Right atrium auricular region (tissue), 2 donors: ENCODE measurements at places on chromosomes 4 and X. TPM values are rescaled to one million over a fixed set of nuclear protein-coding genes. Genes with fewer than 3 reads are reported as not detected.

GRCh38 chr4:80129785-80130184 is 56.8 kb upstream of the ANTXR2 start:
- no peaks in the 10 kb centered on the region for H3K36me3 ChIP-seq
- no peaks in the 10 kb centered on the region for H3K4me1 ChIP-seq
- H3K27me3 ChIP-seq: no peaks in the 10 kb centered on the region

GCNA gene
- 3.0 TPM for total RNA-seq

STPG2 gene
- total RNA-seq: 0.71 TPM

GRCh38 chrX:22664826-22665225 is 334.9 kb upstream of the DDX53 start:
- H3K4me1 ChIP-seq: no peaks in the 10 kb centered on the region
- no peak for DNase-seq
- H3K36me3 ChIP-seq: no peaks in the 10 kb centered on the region
- H3K27me3 ChIP-seq: no peaks in the 10 kb centered on the region
- H3K27ac ChIP-seq: no peak overlapping the region

RTL9 gene
- 0.41 TPM for total RNA-seq

DNA sequence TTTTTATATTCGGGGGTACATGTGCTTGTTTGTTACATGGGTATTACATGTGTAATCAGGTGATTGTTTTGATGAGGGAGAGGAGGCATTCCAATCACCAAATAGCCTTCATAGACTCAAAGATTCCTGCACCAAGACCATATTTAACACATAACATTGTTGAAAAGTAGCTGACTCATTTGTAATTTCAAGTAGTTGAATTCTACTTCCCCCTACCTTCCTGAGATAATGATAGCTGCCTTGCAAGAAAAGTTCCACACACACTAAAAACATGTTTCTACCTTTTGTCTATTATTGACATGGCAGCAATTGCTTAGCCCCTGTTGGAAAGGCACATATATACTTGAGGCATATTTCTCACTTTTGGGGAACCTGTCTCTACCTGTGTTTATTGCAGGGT is 16.1 kb downstream of the PGAM4 start:
- H3K4me3 ChIP-seq: no peak overlapping the region
- no peak overlapping the region for H3K27ac ChIP-seq
- no peaks in the 10 kb centered on the region for H3K27me3 ChIP-seq
- no peaks in the 10 kb centered on the region for H3K36me3 ChIP-seq
- no peak for DNase-seq
- H3K4me1 ChIP-seq: no peaks in the 10 kb centered on the region

- H3K4me3 ChIP-seq: no peak overlapping the region
- no peak overlapping the region for H3K27ac ChIP-seq
- H3K4me1 ChIP-seq: no peaks in the 10 kb centered on the region
These were observed 19.6 kb downstream of the AP1S2 start for GRCh38 chrX:15834827-15835595.

- no peaks in the 10 kb centered on the region for H3K4me1 ChIP-seq
- H3K36me3 ChIP-seq: no peaks in the 10 kb centered on the region
- H3K4me3 ChIP-seq: no peak overlapping the region
- H3K27ac ChIP-seq: no peak overlapping the region
These were observed 14.4 kb downstream of the VGLL1 start for GRCh38 chrX:136546371-136546781.

- no peak overlapping the region for H3K27ac ChIP-seq
- H3K27me3 ChIP-seq: no peaks in the 10 kb centered on the region
- H3K4me3 ChIP-seq: no peak overlapping the region
- H3K4me1 ChIP-seq: no peaks in the 10 kb centered on the region
These were observed 201.4 kb downstream of the CCNG2 start for GRCh38 chr4:77358315-77358928.

- peak within 1 kb of the TSS; percentile 59 for H3K4me3 ChIP-seq
- H3K36me3 ChIP-seq: no peaks in the 10 kb centered on the region
- H3K27me3 ChIP-seq: no peaks in the 10 kb centered on the region
- H3K4me1 ChIP-seq: no peaks in the 10 kb centered on the region
- H3K27ac ChIP-seq: peak within 1 kb of the TSS; percentile 81
These were observed at the start of gene ABCB7 for GRCh38 chrX:75155827-75156525. ABCB7 (minus strand) TSS chrX:75156283; CDS start chrX:75156272, 11 bp downstream.

CCDC110 gene
- 3.9 TPM for total RNA-seq

RHOXF2 gene
- total RNA-seq: not detected

DNA sequence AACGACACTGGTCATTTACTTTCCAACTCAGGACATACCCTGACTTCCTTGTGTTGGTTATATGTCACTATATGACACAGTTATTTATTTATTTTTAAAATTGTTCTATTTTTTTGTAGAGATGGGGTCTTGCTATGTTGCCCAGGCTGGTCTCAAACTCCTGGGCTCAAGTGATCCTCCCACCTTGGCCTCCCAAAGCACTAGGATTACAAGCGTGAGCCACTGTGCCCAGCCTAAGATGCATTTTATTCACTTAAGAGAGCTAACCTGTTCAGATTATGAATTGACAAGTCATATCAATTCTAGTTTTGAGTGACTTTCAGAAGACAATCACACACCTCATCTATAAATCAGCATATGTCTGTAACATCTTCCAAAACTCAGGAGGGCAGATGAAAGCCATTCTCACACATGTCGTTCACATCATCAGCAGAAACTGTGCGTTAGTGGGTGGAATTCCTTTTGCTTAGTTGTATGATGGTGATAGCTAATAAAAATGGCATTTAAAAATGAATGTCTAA is 9.4 kb upstream of the RHOH start:
- no peaks in the 10 kb centered on the region for H3K27me3 ChIP-seq
- H3K4me1 ChIP-seq: no peaks in the 10 kb centered on the region
- no peak overlapping the region for H3K4me3 ChIP-seq

MGAT4D gene
- total RNA-seq: not detected

SSX1 gene
- total RNA-seq: not detected
